NCI-H774 (cell line): ENCODE measurements at places on chromosomes 7 and 10.

GRCh38 chr10:70672165-70673042 lies at the start of gene ADAMTS14:
ADAMTS14 (plus strand) TSS chr10:70672506; CDS start chr10:70672803, 297 bp downstream.
- no peak for DNase-seq

- peak; percentile 0 for DNase-seq
These were observed 21.9 kb downstream of the PDCD4 start for GRCh38 chr10:110893559-110894179.

- DNase-seq: no peak
These were observed 357.6 kb downstream of the DPP6 start for GRCh38 chr7:154409703-154410311.

GRCh38 chr10:116470768-116471415 lies 43.2 kb downstream of the PNLIPRP3 start:
- DNase-seq: no peak

GRCh38 chr7:20514364-20514763 lies 101.1 kb upstream of the ABCB5 start:
- DNase-seq: peak; percentile 82

DNA sequence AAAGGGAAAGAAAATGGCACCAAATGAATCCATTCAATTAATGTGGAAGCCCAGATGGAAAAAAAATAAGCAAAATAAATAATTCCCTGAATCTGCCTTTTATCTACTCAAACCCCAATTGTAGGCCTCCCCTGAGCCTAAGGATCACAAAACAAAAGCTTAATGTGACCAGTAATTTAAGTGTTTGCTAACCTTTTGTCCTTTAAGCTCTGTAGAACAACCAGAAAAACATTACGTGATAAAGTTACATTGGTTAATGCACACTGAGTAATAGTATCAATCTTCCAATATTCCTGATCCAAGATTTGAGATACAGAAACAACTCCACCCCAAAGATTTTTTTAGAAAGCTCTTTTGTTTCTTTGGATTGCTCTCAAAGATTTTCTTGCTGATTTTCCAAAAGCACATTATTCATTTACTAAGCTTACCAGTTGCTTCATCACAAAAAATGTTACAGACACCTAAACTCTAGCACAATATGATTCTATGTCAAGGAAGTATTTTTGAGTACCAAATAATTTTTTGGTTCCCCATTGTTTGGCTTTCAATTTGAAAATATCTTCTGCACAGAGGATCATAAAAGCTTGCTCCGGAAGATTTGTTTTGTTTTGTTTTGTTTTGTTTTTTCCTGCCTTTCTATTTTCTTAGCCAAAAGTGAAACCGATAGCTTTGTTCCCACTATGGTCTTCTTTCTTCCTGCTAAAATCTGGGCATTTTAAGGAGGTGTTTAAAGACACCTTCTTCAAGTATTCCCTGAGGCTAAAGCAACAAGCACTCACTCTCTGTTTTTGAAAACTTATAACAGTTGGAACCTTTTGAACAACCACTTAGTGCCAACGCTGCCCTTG lies 54.2 kb downstream of the TRIL start:
- peak; percentile 40 for DNase-seq

DNA sequence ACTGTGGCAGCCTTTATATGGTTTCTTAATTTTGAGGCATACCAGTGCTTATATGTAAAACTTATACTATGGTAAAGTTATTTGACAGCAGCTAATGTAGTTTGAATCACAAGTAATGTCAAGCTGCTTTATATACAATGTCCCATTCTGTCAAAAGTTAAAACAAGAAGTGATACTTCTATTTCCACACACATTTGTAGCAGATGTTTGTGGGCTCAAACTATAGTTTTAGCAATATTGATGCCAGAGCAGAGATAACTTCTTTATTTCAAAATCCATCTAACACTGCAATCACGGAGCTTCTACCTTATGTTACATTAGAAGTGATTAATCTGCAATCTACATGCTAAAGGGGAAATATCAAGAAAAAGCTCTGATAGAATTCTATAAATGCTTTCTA lies 149.6 kb downstream of the ADK start:
- no peak for DNase-seq

- no peak for DNase-seq
These were observed 3.4 kb downstream of the BNIP3 start for GRCh38 chr10:131978366-131978765.
